Stimulated activated CD8-positive, alpha-beta memory T cell treated with anti-CD3 and anti-CD28 coated beads, Interleukin-4, amount 100 ng/mL, for 4 hours (primary cell): ENCODE measurements at places on chromosomes 7 and 10.

- DNase-seq: no peak
Measured at GRCh38 chr10:5532307-5532605, 7.5 kb downstream of the CALML3 start.

GRCh38 chr7:34747176-34747781 is 89.3 kb downstream of the NPSR1 start:
- DNase-seq: no peak

DNA sequence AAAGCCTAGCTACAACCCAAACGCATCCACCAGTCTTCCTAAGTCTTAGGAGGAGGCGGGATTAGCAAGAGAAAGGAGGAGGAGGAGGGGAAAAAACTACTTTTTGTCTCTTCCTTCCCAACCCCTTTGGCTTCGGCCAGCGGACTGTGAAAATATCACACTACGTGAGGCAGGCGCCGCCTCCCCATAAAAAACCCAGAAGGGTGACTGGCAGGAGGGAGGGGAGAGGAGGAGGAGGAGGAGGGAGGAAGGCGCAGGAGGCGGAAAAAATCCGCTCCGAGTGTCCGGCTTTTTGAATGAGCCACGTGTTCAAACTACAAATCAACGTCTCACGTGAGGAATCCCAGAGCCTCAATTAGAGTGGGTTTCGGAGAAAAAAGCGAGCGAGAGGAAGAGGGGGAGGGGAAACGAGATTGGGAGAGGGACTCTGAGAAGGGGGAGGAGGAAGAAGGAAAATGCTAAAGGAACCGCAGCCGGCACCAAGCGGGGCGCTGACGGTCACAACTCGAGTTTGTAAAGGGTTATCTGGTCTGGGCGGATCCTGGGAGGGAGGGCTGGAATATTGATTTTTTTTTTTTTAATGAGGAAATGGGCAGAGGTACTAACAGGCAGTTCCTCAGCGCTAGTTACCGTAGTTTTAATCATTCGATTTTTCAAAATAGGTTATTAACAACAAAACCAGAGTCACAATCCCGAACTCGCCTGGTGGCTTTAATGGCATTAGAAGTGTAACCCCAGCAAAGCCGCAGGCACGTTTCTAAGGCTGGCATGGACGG is at the start of gene IGF2BP3:
Gene IGF2BP3, minus strand, starts transcription at position 162 of the 776 bp plus-strand sequence. CDS start 381 bp downstream, outside the sequence.
- DNase-seq: no peak

DNA sequence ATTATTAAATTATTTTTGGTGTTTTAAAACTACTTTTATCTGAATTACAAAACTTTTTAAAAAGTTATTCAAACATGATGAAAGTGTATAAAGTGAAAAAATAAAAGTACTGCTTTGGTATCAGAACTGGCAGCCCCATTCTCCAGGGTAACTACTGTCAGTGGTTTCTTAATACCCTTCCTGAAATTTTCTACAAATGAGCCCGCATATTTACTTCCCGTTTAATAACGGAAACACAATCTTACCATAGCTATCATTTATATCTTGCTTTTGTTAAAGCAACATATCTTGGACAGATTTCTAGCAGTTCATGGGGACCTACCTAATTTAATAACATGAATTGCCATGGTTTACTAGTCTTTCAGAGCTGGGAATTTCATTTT is 249.9 kb downstream of the RNLS start:
- no peak for DNase-seq

GRCh38 chr7:114182837-114183236 is 231.8 kb upstream of the FOXP2 start:
- no peak for DNase-seq

DNA sequence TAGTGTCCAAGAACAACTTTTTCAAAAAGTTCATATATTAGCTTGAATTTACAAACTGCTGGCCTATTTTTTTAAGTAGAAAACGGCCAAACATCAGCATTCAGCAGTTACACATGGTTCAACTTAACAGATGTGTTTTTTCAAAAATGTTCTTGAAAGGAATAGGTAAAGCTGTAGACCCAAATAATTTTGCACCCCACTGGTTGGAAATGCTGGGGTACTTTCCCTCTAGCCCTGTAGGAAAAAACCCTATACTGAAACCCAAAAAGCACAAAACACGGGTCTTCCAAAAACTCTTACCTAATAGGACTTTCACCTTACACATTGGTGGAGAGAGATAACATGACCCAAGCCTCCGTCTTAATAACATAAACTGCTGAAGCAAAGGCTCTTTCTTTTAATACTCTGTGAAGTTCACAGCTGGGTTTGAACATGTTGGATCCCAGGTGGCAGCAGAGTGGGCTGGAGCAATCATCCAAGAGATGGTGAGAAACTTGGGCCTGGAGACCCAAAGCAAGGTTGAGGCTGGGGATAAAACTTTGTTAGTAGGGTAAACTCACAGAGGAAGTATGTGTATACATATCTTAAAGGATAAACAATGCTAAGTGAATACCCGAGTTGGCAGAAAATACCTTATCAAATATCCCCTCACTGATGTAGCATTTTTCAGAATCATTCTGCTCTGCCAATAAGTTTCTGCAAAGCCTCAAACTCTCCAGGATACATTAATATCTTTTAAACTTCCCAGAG is 629 bp upstream of the DNAJC9 start:
- no peak for DNase-seq

GRCh38 chr10:87659571-87660483 is at the start of gene PAPSS2:
Gene PAPSS2, plus strand, starts transcription at chr10:87659878. Its CDS starts 104 bp downstream, at chr10:87659982.
- no peak for DNase-seq
